ENCODE measurements at places on chromosomes 7 and 10. TPM values are rescaled to one million over a fixed set of nuclear protein-coding genes. Genes with fewer than 3 reads are reported as not detected.

- DNase-seq, result no peak
These were observed 131.9 kb downstream of the TMEM26 start for GRCh38 chr10:61321041-61321857.

DNA sequence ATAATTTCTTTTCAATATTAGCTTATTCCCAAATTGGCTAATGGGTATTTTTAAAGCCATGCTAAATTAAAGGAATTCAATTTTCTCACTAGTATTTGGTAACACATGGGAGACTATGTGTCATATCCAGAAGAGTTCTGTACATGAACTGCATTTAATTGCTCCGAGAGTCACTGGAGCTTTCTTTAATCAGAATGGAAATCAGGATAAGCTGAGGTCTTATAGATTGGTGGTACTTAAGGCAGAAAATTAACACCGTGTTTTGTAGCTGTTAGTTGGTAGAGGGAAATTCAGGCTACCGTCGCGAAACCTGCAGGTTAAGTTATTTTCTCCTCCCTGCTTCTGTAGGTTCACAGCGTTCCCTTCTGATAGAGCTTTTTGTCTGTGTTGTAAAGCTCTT is at the start of gene WEE2:
Gene WEE2 (plus strand): TSS at position 3 of the 400 bp plus-strand sequence. CDS start 406 bp downstream, outside the sequence.
- no peak for DNase-seq

- no peak for DNase-seq
These were observed 633.9 kb upstream of the POT1 start for GRCh38 chr7:125563557-125563956.

PRF1 gene
- total RNA-seq, result 19.5 TPM

ANK3 gene
- 90.1 TPM for total RNA-seq

Data from CD4-positive, alpha-beta memory T cell (primary cell).